IMR-90 (cell line): ENCODE measurements at places on chromosomes 5 and 9. TPM values are rescaled to one million over a fixed set of nuclear protein-coding genes. Genes with fewer than 3 reads are reported as not detected.

SLC31A1 gene
- 23.3 and 27.5 TPM in 2 replicates for total RNA-seq

PTGES gene
- 2.8 and 3.2 TPM in 2 replicates for total RNA-seq

DHFR gene
- 29.4 and 44.4 TPM in 2 replicates for total RNA-seq

GLRA1 gene
- total RNA-seq: not detected in 2 replicates

BAAT gene
- total RNA-seq: under 0.01 TPM in 1 of 2 replicates, not detected in the other

STK32A gene
- total RNA-seq: under 0.01 and 0.18 TPM in 2 replicates

TSSK1B gene
- under 0.01 and 0.18 TPM in 2 replicates for total RNA-seq

FSTL4 gene
- 0.18 TPM in 1 of 2 replicates, not detected in the other for total RNA-seq

GPX8 gene
- total RNA-seq: 166 and 201 TPM in 2 replicates

MLANA gene
- not detected in 2 replicates for total RNA-seq

C9 gene
- total RNA-seq: not detected in 2 replicates

FBN2 gene
- total RNA-seq: 67.5 and 69.0 TPM in 2 replicates

SPINK7 gene
- not detected in 2 replicates for total RNA-seq

OXCT1 gene
- total RNA-seq: 16.3 and 24.7 TPM in 2 replicates

TAF11L4 gene
- not detected in 2 replicates for total RNA-seq

RLN2 gene
- total RNA-seq: not detected in 2 replicates

DOLK gene
- total RNA-seq: 26.4 and 30.8 TPM in 2 replicates

RASEF gene
- under 0.01 TPM in 2 replicates for total RNA-seq

LURAP1L gene
- 6.1 and 7.2 TPM in 2 replicates for total RNA-seq

ARHGEF39 gene
- 0.56 and 2.5 TPM in 2 replicates for total RNA-seq

SLC6A18 gene
- not detected in 2 replicates for total RNA-seq

SAPCD2 gene
- 3.3 and 3.4 TPM in 2 replicates for total RNA-seq

PKD2L2 gene
- total RNA-seq: not detected in 2 replicates

PCDHGA7 gene
- total RNA-seq: 3.3 and 3.4 TPM in 2 replicates

PALM2AKAP2 gene
- 14.2 and 20.6 TPM in 2 replicates for total RNA-seq

C6 gene
- total RNA-seq: under 0.01 and 0.18 TPM in 2 replicates

VLDLR gene
- 8.3 and 9.0 TPM in 2 replicates for total RNA-seq

IL5 gene
- total RNA-seq: not detected in 2 replicates
